ENCODE measurements at places on chromosomes 3 and 15.

DNA sequence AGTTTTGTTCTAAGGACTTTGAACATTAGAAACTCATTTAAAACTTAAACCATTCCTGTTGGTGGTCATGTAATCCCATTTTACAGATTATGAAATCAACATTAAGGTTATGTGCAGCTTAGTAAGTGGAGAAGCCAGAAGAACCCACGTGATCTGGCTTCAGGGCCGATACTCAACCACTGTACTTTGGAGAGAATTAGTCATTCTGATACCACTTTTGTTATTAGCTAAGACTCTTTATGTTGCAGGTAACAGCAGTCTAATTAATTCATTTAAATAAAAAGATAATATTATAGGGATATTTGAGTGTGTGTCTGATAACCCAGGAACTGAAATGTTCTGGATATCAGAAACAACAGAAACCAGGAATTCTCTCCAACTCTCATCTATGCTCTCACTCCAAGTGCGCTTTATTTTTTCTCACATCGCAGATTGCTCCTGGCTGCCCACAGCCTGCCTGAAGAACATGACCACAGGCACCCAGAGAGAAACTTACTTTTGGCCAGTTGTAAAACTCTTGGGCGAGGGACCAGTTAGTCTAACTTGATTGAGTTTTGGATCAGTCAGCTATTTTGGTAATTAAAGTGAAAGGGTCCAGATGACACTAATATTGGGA, 25.2 kb downstream of the UBE2E1 start:
- DNase-seq: no peak

GRCh38 chr15:31269816-31270575, 56.6 kb upstream of the KLF13 start:
- no peak for DNase-seq

DNA sequence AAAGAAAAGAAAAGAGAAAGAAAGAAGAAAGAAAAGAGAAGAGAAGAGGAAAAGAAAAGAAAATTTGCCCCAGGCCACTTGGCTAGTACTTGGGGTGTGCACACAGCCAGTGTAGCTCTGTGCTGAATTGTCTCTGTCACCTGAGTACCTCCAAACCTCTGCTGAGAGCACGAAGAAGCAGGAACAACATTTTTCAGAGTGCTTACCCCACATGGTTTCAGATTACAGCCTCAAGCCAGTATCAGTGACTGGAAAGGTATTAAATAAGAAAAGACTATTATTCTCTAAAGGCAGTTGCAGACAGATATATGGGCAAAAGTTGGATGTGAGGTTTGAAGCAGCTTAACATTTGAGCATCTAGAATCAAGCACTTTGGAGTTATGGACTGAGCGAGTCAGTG, 113.3 kb upstream of the PHLDB2 start:
- DNase-seq: no peak

DNA sequence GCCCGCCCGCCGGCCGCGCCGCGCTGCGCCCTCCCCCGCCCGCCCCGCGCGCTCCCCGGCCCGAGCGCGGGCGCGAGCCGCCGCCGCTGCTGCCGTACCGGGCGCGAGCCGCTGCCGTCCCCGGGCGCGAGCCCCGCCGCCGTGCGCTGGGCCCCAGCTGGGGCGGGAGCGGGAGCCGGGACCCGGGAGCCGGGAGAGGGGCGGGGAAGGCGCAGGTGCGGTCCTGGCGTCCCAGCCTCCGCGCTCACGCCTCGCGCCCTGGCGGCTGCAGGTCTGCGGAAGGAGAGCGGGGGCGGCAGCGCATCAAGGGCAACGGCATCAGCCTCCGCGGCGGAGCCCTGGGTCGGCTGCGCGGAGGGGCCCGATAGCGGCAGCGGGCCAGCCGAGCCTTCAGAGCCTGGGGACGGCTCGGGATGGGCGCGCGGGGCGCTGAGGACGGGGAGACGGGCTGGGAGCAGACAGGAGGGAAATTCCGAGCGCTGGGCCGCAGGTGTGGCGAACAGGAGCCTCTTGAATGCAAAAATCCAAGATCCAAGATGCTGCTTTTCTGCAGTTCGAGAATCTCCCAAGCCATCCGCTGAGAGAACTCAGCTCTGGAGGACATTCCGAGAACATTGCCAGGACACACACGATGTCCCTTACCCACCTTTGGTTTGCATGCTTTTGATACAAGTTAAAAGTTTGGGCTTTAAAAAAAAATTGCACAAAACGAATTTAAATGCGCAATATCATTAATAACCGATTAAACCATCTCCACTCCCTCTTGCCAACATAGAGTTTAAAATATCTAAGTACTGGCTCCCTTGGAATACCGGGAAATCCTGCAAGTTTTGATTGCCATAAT, 251.1 kb downstream of the TJP1 start:
- peak; percentile 35 for DNase-seq

GRCh38 chr3:11385326-11385725, 113.1 kb downstream of the ATG7 start:
- DNase-seq: no peak

DNA sequence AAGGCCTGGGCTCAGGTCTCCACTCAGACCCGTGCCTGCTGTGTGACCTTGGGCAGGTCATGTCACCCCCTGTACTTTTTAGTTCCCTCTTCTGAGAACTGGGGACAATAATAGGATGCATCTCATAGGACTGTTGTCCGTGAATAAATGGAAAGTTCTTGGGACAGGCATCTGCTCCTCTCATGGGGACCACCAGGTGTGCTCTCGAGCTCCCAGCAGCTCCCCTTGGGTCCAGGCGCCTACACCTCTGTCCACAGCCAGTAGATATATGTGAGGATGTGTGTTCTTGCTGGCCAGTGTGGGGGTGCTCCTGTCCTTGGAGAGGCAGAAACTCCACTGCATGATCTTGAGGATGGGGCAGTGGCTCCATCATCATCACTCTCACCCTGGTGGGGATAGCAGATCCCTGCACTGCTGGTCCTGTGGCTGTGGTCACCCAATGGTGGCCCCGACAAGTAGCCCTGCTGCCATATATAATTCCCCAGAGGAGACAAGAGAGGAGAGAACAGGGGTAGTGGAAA, 257.6 kb upstream of the TLE3 start:
- DNase-seq: no peak

GRCh38 chr15:52728899-52729298, 49.7 kb upstream of the ATOSA start:
- DNase-seq: peak; percentile 54

DNA sequence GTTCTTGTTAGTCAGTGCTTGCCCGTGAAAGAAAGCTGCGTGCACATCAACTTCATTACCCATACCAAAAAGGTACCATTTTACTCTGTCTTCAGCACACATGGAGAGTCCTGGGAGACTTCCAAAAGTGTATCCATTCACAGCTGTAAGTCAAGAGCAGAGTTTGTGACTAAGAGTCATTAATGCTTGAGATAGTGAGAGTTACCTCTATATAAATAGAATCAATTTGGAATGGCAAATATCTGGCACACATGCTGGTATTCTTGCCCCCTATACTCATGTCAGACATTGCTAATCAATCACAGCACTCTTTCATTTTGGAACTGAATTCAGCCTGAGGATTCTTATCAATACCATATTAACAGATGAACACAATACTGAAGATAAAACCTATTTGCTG, 14.2 kb downstream of the CP start:
- DNase-seq: no peak

DNA sequence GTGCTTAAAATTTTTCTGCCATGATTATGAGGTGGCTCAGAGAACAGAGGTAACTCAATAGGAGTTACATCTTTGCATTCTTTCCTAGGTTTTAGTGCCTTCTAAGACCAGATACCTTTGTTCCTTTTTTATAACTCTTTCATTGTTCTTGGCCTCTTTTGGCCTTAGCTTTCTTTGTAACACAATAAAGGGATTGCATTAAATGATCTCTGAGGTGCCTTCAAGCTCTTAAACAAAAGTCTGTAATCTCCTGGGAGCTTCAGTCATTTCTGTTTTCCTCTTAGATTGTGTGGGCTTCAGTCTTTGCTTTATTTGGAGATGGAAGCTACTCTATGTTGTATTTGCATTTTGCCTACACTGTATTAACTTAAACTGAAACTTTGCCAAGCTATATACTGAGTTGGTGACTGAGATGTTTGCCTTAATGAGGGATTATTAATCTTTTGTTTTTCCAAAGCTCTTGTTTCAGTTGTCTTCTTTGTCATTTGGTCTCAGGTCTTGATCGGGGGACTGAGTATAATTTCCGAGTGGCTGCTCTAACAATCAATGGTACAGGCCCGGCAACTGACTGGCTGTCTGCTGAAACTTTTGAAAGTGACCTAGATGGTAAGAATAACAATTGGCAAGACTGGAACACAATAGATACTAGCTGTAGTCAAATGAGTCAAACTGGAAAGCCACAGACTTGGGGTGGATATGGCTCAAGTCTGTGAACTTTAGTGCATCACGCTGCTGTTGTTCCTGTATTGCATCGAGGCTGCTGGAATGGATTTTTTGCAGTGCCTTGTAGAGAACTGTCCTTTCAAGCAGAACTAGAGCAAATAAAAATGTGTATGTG, 110.3 kb downstream of the HCN4 start:
- no peak for DNase-seq

DNA sequence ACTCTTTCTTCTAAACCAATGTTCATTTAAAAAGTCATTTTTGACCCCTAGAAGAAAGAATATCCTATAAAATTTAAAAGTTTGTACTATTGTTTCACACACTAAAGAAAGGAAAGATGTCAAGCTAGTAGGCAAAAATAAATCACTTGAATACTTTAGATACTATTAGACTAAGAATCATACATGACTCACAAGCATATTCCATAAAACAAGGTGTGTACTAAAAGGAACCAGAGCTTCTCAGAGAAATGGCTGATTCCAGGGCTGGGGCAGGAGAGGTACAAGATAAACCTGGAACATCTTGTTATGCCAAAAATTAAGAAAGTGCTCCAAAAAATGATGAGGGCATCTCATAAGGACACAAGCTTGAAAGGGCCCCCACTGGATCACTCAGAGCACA, 8.7 kb downstream of the DLG1 start:
- no peak for DNase-seq

DNA sequence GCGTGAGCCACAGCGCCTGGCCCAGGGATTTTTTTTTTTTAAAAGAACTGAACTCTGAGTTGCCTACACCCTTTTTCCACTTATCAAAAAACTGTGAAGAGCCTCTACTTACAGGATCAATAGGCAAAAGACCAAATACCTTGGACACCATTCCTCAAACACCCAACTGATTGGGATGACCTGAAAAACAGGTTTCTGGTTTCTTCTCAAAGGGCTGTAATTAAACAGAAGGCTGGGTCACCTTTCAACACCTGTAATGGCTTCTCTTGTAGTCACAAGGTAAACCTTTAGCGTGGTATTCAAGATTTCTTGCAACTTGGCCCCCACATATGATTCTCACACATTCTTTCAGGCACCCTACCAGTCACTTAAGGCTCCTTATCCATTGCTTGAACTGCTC, 38.4 kb upstream of the PLXND1 start:
- no peak for DNase-seq

GRCh38 chr15:98667521-98668179, 19.3 kb downstream of the IGF1R start:
- DNase-seq: no peak

- DNase-seq: no peak
Observed at GRCh38 chr3:46269556-46269955, 27.3 kb downstream of the CCR3 start.

- no peak for DNase-seq
Observed at GRCh38 chr3:109072194-109072593, 45.7 kb downstream of the MORC1 start.

- DNase-seq: no peak
Observed at GRCh38 chr3:133767607-133768006, 21.4 kb downstream of the TF start.

DNA sequence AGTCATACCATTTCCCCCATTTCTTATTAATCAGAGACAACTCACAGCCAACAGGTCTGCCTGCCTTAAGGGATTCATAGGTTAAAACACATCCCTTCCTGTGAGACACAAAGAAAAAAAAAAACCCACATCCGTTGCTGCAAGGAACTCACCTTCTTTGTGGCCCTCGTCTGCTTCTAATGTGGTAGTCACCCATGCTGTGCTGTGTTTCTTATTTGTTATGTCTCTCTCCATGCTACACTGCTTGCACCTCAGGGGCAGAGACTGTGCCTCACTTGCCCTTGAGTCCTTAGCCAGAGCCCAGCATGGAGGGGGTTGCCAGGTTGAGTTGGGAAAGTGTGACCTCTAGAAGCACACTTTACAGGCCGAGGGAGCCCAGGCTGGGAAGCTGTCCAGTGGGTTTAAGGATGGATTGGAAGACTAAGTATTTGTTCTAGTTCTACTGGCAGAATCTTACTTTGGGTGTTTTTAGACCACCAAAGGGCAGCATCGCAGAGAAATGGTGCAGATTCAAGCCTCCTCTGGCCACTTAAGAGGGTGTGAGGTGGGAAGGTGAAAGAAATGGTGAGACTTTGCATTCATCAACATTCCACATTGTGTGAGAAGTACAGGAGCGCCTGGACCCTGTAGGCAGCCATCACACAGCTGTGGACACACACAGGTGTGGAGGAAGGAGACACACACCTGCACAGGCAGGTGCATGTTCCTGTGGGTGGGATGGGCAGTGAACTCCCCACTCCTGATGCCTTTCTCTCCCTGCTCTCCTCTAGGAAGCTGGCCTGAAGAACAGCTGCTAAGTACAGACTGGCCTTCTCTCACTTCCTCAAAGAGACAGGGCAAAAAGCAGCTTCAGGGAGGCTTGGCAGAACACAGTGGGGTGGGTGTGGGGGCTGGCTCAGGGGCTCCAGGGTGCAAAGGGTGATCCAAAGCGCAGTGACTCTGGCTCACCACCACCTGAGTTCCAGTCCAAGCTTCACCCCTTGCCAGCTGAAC, 48.8 kb downstream of the GLB1 start:
- no peak for DNase-seq

- no peak for DNase-seq
Observed at GRCh38 chr15:71455107-71455506, 339.8 kb downstream of the THSD4 start.

DNA sequence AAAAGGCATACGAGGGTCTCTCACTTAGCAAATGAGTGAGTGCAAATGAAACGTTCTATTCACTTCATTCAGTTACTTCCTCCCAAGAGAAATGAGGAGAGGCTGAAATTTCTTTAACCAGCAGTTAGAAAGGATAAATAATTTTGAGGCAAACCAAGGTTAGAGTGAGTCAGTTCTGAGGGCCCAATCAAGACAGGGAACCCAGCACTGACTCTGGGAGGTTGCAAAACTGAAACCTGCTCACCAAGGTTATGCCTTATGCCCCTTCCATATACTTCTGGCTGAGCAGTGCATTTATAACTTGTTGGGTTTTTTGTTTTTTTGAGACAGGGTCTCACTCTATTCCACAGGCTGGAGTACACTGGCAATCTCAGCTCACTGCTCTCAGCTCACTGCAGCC, 4.5 kb upstream of the RPSA start:
- no peak for DNase-seq

- no peak for DNase-seq
Observed at GRCh38 chr15:70091726-70092463, 5.8 kb downstream of the TLE3 start.
